GOT3 (cell line): ENCODE measurements at places on chromosomes 3 and 15.

GRCh38 chr3:52511509-52511908, 16.4 kb downstream of the STAB1 start:
- no peak for DNase-seq

DNA sequence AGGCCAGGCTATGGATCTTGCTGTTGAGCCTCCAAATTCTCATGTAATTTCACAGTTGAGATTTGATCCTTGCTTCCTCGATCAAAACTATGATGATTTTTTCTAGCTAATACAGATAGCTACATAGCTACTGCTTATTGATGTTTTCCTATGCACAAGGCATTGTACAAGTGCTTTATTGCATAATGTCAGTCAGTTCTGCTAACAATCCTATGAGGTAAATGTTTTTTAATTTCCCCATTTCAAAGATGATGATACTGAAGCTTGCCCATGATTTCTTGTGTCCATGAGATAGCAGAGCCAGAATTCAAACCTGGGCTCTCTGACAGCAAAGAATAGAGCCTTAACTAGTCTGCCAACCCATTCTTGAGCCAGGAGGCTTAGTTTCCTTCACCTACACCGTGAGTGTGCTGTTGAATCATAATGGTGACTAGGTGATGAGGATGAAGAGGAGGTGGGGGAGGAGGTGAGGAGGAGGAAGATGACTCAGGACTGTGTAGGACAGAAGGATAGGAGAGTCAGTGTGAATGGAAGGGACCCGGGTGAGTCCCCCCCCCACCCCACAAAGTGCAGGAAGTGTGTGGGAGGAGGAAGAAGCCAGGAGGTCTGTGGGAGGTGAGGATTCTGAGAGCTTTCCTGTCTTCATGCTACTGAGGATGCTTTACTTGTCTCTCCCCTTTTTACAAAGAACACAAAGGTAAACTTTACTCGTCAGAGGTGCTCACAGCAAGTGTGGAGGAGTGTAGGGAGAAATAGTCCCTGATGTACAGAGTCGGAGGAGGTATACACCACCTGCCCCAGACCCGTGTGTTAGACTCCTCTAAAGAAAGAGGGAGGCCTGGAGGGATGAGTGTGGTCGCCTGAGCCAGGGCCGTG, 3.6 kb downstream of the TAGLN3 start:
- DNase-seq, result no peak

DNA sequence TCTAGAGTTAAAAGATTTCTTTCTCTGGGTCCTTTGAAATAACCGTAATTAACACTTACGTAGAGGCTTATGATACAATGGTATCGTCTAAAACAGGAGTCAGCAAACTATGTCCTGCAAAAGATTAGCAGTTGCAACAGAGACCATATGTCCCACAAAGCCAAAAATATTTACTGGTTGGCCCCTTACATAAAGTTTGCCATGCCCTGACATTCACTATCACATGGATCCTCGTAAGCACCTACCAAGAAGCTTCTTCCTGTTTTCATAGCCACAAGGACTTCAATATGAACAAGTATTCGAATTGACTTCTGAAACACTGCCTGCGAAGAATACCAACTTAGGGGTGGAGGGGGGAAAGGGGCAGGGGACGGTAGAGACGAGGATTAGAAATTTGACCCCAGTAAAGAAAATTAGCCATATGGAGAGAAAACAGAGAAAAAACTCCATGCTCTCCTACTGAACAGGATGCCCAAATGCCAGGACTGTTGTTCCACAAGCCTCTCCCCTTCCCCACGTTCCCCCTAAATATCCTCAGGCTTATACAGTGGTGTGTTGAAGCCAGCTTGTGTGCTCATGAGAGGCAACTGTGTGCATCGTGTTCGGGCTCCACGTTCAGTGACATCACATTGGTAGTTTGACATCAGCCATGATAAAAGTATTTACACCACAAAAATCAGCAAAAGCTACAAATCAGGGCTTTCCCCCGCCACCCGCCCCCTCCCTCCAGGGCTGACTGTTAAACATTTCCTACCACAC, 144.1 kb upstream of the HES1 start:
- no peak for DNase-seq

DNA sequence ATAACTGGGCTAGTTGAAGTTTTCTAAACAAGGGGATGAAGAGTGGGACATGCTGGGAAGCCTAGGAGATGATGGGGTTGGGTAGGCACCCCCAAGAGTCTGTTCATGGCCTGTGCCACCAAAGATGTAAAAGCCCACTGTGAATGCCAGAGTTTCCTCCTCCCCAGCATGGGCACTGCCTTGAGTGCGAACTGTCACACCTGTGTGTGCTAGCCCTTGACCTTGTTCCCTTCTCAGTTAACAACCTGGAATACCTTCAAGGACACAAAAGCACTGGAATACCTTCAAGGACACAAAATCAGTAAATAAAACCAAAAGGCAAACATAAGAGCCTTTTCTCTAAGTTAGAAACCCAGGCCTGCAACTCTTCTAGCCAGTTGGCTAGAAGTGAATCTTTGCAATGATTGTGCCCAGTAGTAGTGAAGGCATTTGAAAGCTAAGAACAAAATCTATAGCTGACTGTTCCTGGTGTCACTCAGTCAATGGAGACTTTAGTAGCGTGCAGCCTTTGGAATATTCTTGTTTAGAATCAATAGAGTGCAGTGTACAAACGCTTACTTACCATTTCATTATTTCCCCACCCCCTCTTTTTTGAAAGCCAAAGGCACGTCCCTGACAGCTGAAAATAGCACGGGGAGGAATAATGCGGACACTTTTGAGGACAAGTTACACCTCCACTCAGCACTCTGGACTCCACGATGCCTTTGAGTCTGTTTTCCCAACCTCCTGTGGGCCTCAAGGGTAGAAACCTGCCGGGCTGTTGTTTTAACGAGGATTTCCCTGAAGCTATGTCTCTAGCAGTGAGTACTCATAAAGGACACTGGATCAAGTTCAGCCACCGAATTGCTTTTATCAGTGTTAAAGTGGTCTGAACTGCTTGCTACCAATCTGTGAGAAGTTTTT, 24.2 kb downstream of the PSMD6 start:
- DNase-seq, result no peak

- no peak for DNase-seq
Observed at GRCh38 chr15:80292079-80292478, 40.1 kb upstream of the CTXND1 start.

- DNase-seq, result no peak
Observed at GRCh38 chr3:178949896-178950295, 121.7 kb downstream of the ZMAT3 start.

GRCh38 chr3:41997702-41998550, 36.0 kb upstream of the ULK4 start:
- no peak for DNase-seq

DNA sequence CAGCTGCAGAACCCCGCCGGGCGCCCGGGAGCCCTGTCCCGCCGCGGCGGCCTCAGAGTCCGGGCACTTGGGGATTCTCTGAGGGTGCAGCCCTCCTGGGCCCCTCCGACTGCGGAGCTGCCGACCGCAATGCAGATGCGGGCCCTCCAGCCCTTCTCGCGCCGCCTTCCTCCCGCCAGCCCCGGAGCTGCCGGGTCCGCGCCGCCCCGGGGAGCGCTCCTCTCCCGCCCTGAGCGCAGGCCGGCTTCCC, 320 bp upstream of the ACAN start:
- DNase-seq, result no peak

- no peak for DNase-seq
Observed at GRCh38 chr3:175672119-175672689, 813.1 kb downstream of the NAALADL2 start.

GRCh38 chr15:89131731-89132130, 43.5 kb downstream of the ABHD2 start:
- no peak for DNase-seq

DNA sequence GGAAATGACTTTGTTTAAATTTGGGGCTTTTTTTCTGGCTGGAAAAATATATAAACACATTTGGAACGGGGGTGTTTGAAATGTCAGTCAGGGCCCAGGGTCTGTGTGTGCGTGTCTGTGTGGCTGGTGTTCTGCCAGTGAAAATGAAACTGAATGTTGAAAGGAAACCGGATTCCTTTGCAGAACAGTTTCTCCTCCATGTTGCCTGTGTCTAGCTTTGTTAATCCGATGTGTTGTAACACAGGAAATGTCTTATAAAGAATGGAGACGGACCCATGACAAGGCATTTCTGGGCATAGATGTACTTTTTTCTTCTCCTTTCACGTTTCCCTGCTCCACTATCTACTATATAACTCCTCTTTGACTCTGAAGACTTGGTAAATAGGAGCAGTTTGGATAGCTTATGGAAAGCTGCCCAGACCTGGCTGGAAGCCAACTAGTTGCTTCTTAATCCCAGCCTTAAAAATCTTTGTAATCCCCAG, 2.8 kb downstream of the SQOR start:
- DNase-seq, result no peak

GRCh38 chr3:127997961-127998360, 54.3 kb upstream of the SEC61A1 start:
- no peak for DNase-seq

DNA sequence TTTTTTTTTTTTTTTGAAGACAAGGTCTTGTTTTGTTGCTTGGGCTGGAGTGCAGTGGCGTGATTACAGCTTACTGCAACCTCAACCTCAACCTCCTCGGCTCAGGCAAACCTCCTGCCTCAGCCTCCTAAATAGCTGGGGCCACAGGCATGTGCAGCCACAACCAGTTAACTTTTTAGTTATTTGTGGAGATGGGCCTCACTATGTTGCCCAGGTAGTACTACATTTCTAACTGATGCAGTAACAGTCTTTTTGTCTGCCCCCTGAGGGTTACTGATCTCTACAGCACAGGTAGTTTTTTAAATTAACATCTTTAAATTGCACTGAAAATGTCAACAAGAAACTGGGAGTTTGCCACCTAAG, 3.4 kb upstream of the LMLN start:
- no peak for DNase-seq

DNA sequence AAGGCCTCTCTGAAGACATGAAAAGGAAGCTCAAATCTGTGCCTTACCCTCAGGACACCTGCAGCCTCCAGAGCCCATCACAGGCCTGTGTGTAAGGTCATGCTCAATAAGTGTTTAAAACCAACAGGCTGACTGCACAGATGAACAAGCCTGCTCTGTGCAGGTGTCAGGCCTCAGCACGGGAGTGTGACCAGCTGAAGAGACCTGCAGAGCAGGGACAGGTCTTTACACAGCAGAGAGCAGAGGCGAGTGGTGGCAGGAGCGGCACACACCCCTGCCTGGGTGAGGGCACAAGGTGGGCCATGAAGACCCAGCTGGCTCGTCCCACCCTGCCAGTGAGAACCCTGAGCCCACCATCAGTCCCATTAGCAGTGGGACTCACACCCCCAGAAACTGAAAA, 56.9 kb downstream of the ROPN1B start:
- no peak for DNase-seq

DNA sequence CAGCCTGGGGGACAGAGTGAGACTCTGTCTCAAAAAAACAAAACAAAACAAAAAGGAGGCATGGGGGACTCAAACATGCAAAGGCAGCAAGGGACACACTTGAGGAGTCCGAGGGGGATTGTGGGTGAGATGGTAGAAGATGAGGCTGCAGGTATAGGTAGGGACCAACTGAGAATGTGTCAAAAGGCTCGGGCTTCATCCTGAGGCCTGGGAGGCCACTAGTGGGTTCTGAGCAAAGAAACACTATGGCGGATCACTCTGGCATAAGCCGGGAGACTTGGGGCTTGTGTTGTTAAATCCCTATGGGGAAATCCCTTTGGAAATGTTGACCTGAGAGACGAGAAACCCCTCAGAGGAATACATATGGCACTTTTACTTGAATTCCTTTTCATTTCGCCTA, 21.2 kb downstream of the ZNF710 start:
- no peak for DNase-seq
